WERI-Rb-1 (cell line): ENCODE measurements at places on chromosomes 5 and 9.

DNA sequence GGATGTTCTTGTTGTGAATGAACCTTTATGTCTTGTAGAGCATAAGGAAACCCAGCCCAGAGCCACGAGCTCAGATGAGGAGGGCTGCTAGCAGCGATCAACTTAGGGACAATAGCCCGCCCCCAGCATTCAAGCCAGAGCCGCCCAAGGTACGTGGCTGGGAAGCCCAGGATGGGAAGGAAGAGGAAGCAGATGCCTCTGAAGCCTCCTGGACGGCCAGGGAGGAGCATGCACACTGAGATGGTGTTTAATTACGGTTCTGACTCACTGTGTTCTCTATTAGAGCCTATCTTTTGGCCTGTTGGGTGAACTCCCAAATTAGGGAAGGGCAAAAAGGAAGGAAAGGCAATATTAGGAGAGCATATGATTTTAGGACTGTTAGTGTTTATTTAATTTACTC is 75.3 kb downstream of the TJP2 start:
- DNase-seq, result no peak

DNA sequence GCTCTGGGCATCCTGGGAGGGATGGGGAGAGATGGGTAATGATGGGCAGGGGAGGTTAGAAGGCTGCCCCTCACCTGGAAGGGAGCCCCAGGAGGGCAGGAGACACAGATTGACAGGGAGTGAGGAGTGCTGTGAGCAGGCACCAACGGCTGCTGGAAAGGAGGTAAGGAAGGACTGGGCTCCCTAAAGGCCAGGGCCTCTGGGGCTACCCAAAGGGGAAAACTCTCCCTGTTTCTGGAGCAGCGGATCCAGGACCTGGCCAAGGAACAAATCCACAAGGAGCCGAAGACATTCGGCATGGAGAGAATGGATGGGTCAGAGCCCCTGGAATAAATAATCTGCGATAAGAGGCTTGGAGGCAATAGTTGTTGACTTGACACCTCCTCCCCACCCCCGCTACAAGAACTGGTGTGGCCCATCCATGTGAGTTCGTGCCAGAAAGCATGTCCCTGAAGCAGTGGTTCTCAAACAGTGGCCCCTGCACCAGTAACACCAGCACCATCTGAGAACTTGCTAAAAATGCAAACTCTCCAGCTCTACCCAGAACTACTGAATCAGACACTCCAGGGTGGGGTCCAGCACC is 208.3 kb downstream of the GABBR2 start:
- no peak for DNase-seq

DNA sequence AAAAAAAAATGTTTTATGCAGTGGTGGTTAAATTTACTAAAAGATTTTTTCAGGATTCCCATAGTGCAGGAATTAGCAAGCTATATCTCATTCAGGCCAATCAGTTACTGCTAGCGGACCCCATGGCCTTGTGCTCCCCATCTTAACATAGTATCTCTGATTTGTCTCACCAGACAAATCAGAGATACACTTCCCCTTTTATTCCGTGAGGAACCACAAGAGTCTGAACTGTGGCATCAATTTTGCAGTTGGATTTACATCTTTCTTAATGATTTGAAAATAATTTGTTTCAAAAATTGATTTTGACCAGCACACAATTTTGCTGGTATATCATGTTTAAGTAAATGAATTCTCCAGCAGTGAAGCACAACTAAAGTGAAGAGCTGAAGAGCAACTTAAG is 17.9 kb downstream of the ITGA1 start:
- DNase-seq, result no peak

- DNase-seq, result no peak
Measured at GRCh38 chr5:174397206-174397605, 327.2 kb upstream of the MSX2 start.

- peak; percentile 52 for DNase-seq
Measured at GRCh38 chr9:70110194-70111041, 66.8 kb downstream of the MAMDC2 start.

- no peak for DNase-seq
Measured at GRCh38 chr9:96086936-96087571, 211.6 kb downstream of the ERCC6L2 start.

- DNase-seq, result peak; percentile 84
Measured at GRCh38 chr9:127858041-127858512, 3.6 kb upstream of the ENG start.

GRCh38 chr5:83715236-83716065 is 5.2 kb downstream of the HAPLN1 start:
- no peak for DNase-seq

DNA sequence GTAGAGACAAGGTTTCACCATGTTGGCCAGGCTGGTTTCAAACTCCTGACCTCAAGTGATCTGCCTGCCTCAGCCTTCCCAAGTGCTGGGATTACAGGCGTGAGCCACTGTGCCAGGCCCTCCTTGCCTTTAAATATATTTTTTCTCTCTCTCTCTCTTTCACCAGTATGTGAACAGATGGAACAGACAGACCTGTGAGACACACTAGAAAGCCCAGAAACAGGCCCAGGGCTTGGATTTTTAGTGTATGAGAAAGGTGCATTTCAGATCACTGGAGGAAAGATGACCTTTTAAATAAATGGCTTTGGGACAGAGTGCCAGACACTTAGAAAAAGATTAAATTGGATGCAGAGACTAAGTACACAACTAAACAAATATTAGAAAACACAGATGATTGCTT is 3.1 kb downstream of the RASGEF1C start:
- no peak for DNase-seq

DNA sequence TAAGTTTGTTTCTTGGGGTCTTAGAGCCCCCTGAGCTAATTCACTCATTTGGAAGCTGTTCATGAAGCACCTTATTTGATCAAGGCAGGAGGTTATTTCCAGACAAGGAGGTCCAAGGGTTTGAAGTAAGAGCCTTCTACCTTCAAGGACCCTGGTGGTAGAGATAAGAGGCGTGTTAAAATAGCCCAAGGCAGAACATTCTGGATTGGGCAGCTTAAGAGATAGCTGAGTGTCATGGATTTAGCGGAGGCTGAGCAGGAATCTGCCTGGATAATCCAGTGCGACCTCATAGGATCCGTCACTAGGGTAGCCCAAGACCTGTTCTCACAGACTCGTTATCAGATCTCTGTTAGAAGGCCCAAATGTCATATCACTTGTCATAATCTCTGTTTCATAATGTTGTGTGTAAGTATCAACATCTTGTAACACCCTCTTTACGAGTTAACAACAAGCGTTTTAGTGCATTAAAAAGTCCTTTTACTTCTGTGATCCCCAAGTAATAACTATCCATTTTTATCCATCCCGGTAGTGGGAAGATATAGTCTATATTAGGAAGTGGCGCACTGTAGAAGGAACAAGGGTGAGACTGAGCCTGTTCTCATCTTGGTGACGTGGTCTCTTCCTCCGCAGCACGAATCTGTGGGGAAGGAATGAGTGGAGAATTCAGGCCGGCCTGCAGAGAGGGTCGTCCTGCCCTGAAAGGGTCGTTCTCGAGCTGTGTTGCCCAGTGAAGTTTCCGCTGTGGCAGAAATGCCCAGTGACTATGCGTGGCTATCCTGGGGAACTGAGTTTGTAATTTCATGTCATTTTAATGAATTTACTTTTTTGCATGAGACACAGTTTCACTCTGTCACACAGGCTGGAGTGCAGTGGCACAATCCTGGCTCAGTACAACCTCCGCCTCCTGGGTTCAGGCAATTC is 28.8 kb downstream of the SLC25A25 start:
- DNase-seq, result peak; percentile 77

DNA sequence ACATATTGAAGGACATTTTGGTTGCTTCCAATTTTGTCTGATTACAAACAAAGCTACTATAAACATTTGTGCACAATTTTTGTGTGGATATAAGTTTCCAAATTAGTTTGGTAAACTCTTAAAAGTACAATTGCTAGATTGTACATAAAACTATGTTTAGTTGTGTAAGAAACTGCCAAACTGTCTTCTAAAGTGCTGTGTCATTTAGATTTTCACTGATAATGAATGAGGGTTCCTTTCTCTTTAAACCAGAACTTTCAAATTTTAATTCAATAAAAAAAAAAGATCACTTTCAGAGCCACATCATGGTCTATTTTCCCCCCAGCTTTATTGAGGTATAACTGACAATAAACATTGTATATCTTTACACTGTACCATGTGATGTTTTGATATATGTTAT is 74.0 kb upstream of the TRPC7 start:
- DNase-seq, result no peak

DNA sequence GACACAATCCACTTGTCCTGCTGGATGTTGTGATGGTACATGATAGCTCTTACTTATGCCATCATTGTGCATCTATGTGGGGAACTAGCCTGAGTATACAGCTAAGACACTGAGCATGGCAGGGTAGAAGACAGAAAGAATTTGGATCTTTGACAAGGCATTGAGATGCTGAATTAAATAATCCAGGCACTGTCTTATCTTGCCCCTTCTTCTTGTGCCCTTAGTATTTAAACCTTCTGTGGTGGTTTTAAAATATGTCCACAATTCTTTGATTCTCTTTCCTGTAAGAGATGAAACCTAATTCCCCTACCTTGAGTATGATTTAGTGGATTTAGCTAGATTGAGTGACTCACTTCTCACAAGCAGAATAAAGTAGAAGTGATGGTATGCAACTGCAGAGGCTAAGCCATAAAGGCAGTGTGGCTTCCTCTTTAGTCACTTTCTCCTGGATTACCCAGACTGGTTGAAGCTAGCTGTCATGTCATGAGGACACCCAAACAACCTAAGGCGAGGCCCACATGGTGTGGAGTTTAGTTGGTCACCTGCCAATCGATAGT is 174.0 kb upstream of the NREP start:
- DNase-seq, result no peak

GRCh38 chr5:149474198-149474597 is 77.0 kb downstream of the CSNK1A1 start:
- no peak for DNase-seq

GRCh38 chr5:176810687-176811501 is 535 bp downstream of the UNC5A start:
- DNase-seq, result no peak

- peak; percentile 96 for DNase-seq
Measured at GRCh38 chr9:128117613-128118471, 9.7 kb downstream of the PTGES2 start.

DNA sequence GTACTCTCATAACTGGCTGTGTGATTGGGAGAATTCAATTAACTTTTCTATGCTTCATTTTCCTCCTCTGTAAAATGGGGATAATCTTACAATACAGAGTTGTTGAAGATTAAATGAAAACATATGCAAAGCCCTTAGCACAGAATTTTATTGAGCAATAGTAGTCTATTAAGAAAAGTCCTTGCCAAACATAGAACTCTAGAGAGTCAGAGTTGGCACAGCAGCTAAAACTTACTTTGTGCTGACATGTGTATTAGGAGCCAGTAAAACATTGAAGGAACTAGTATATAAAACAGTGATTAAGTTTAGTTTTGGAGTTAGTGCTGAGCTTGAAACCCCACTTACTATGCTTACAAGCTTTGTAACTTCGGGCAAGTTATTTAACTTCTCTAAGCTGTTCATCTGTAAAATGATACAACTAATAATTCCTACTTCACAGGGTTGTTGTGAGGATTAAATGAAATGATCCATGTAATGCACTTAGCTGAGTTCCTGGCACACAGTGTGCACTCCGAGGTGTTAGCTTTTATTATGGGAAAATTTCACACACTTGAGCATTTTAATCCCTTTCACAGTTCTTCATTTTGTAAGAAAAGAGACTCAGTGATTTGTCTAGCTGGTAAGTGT is 20.0 kb upstream of the GRIN3A start:
- no peak for DNase-seq

- DNase-seq, result no peak
Measured at GRCh38 chr9:101536938-101537337, 3.3 kb downstream of the RNF20 start.

DNA sequence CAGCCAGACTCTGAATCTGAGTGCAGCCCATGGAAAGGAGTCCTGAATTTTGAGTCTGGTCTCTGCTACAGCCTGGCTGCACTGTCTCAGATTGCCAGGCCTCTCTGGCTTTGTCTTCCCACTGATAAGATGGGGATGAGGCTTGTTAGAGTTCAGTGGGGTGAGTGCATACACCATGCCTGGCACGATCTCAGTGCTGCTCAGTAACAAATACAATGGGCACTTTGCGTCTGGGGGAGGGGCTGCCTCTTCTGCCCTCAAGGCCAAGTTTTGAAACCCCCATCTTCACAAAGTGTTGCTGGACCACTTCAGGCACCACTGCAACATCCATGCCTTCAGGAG is 49.0 kb downstream of the PPARGC1B start:
- no peak for DNase-seq

DNA sequence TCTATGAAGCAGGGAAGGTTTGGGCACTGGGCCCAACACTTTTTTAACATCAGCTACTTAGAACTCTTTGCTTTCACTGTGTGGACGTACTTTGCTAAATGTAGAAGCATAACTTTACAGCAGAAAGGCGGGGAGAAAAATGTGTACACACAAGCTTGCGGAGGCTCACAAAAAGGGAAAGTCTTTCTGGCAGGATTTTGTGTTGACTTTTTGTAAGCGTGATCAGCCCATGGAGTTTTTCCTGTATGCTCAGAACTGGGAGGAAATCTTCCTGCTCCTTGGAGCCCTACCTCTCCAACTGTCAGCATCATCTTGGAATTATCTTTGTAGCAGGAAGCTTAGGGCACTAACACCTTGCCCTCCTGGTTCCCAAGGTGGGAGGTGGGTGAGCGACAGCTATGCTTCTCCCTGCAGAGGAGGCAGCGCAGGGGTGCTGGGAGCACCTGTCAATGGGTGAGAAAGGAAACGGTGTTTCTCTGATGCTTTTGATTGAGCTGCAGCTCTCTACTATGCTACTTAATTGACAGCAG is 321.9 kb downstream of the GADD45G start:
- no peak for DNase-seq

DNA sequence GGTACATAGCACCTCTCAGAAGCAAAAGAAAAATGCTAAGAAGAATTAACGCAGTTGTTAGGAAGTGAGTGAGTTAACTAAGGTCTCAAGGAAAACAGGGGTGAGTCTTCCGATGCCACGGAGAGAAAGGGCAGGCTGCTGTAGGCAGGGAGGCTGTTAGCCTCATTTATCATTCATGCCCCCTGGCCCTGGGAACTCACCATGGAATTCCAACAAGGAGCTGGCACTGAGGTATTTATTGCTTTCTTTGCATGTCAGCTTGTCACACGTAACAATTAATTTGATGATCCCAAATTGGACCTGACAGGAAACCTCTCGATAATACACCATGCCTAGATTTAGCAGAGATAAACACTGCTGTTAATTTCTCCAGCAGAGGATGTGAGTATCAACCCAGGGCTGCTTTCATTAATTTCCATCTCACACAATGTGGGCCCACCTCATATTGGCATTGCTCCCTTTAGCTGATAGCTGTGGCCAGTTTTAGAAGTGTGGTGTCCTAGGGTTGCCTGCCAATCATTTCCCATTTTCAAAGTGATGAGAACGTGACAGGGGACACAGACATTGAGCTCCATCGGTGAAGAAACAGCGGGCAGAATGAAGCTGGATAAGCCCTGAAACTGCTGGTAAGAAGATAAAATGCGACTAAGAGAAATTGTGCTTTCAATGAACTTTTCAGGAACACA is 45.3 kb downstream of the DAP start:
- DNase-seq, result no peak

- DNase-seq, result no peak
Measured at GRCh38 chr5:143166090-143166489, 237.4 kb downstream of the NR3C1 start.

GRCh38 chr5:142532781-142533176 is 153.1 kb downstream of the FGF1 start:
- no peak for DNase-seq
